ENCODE measurements at places on chromosomes 13 and 19. TPM values are rescaled to one million over a fixed set of nuclear protein-coding genes. Genes with fewer than 3 reads are reported as not detected.

- H3K4me1 ChIP-seq, result no peaks in the 10 kb centered on the region
- H3K36me3 ChIP-seq, result no peaks in the 10 kb centered on the region
- no peak overlapping the region for H3K4me3 ChIP-seq
- H3K27ac ChIP-seq, result no peak overlapping the region
- DNase-seq, result no peak
These were observed 1193.1 kb upstream of the MIR17HG start for GRCh38 chr13:90154311-90154960.

- H3K27me3 ChIP-seq, result peaks cover 36% of the 10 kb centered on the region
- DNase-seq, result no peak
- H3K4me3 ChIP-seq, result no peak overlapping the region
- H3K4me1 ChIP-seq, result peaks cover 9% of the 10 kb centered on the region
These were observed 1.2 kb downstream of the CADM4 start for GRCh38 chr19:43638214-43638994.

- no peaks in the 10 kb centered on the region for H3K4me1 ChIP-seq
- H3K27me3 ChIP-seq, result peaks cover 6% of the 10 kb centered on the region
- H3K36me3 ChIP-seq, result no peaks in the 10 kb centered on the region
These were observed 1.8 kb downstream of the ACOD1 start for GRCh38 chr13:76950101-76950500.

Gene RNASEH2B
- total RNA-seq, result 14.2 TPM

- peak; percentile 57 for DNase-seq
- peaks cover 3% of the 10 kb centered on the region for H3K27me3 ChIP-seq
- H3K27ac ChIP-seq, result no peak overlapping the region
- H3K36me3 ChIP-seq, result no peaks in the 10 kb centered on the region
These were observed 175.2 kb downstream of the PAN3 start for GRCh38 chr13:28313579-28313978.

Gene ZNF493
- 5.8 TPM for total RNA-seq

GRCh38 chr19:12639901-12640613 lies 26.5 kb downstream of the MAN2B1 start:
- no peaks in the 10 kb centered on the region for H3K27me3 ChIP-seq
- H3K27ac ChIP-seq, result no peak overlapping the region
- H3K4me3 ChIP-seq, result no peak overlapping the region
- DNase-seq, result peak; percentile 77

- no peaks in the 10 kb centered on the region for H3K27me3 ChIP-seq
- peaks cover 26% of the 10 kb centered on the region for H3K36me3 ChIP-seq
- H3K4me1 ChIP-seq, result peaks cover 12% of the 10 kb centered on the region
- peak overlapping the region; percentile 64 for H3K4me3 ChIP-seq
These were observed 11.9 kb downstream of the LTBP4 start for GRCh38 chr19:40612831-40613689.

- no peaks in the 10 kb centered on the region for H3K4me1 ChIP-seq
- H3K27ac ChIP-seq, result no peak overlapping the region
- no peaks in the 10 kb centered on the region for H3K27me3 ChIP-seq
- H3K36me3 ChIP-seq, result no peaks in the 10 kb centered on the region
These were observed 48.4 kb downstream of the ATP8A2 start for GRCh38 chr13:25420161-25420560.

Gene RFPL4A
- not detected for total RNA-seq

DNA sequence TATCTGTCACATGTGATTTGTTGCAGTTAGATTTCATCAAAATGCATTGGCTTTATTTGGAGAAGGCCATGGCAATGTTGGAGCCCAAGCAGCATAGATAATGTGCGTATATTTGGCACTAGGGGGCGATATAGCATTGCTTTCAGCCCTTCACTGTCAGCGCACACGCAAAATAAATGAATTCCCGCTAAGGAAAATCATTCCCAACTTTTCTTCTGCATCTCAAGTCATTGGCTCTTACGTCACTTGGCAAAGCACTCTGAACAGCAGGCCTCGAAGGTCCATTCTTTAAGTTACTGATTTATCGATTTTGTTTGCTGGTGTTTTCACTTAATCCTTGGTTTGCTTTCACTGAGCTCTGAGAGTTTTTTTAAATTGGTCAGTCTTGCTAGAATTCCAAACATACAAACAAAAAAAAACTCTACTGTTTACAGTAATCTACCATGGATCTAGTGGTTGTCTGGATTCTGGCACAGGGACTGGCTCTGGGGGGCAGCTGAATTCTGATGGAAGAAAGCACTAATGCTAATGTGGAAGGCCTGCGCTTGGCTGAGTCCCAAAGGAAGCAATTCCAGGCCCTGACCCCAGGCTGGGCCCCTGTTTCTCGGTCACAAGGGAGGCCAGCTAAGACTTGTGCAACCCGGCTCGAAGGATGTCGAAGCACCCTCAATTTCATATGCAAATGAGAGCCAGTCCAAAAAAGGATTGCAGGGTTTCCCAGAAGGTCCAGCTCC lies 97.7 kb upstream of the IPO5 start:
- no peak overlapping the region for H3K27ac ChIP-seq
- no peak overlapping the region for H3K4me3 ChIP-seq
- H3K36me3 ChIP-seq, result no peaks in the 10 kb centered on the region
- peak; percentile 86 for DNase-seq
- no peaks in the 10 kb centered on the region for H3K27me3 ChIP-seq
- H3K4me1 ChIP-seq, result peaks cover 6% of the 10 kb centered on the region

DNA sequence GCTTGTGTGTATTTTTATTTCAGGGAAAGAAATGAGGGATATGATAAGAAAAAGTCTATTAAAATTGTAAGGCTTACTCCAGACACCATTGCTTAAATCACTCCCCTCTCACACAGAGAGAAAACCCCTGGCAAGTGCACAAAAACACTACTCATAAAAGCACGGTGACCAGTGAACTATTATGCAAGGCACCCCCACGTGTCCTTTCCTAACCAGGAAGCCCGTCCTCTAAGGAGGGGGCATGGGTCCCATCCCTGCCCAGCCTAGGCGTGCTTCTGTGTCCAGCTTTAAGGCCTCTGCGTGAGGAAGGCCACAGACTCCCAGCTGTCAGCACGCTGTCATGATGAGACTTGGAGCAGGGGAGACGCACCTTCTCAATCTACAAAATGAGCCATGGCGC lies 83.5 kb downstream of the SLC7A1 start:
- no peak overlapping the region for H3K4me3 ChIP-seq
- peak; percentile 56 for DNase-seq
- peaks cover 4% of the 10 kb centered on the region for H3K4me1 ChIP-seq
- no peak overlapping the region for H3K27ac ChIP-seq

- no peak overlapping the region for H3K4me3 ChIP-seq
- no peaks in the 10 kb centered on the region for H3K36me3 ChIP-seq
- no peaks in the 10 kb centered on the region for H3K27me3 ChIP-seq
- no peak overlapping the region for H3K27ac ChIP-seq
- peak; percentile 97 for DNase-seq
These were observed 83.6 kb upstream of the KLF12 start for GRCh38 chr13:74217811-74218210.

DNA sequence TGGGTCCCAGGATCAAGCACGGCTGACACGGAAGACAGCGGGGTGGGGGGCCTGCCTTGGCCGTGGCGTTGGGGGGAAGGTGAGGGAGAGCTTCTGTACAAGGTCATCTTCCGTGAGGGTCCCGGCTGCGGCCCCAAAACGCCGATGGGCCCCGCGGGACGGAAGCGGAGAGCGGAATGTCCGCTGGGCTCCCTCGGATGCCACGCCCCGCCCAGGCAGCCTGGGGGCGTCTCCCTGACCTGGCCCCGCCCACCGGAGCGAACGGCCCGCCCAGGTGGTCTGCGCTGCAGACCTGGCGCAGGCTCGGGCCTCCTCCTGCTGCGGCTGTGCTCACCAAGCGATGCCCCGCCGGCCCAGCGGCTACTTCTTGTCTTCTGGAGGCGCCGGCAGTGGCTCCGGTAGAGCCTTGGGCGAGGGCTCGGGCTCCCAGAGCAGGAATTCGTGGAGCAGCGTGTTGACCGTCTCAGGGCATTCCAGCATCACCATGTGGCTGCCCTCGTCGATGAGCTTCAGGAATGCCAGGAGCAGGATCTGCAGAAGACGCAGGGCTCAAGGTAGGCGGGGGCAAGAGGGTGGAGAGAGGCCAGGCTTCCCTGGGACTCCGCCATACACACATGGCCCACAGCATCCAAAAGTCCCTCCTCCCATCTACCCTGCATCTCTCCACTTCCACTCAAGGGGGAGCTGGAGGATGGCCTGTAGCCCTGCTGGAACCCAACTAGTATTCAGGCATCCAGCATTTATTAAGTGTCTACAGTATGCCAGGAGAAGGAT lies 10.7 kb downstream of the ABHD8 start:
- H3K4me1 ChIP-seq, result peaks cover 2% of the 10 kb centered on the region
- no peaks in the 10 kb centered on the region for H3K27me3 ChIP-seq
- peak overlapping the region; percentile 44 for H3K4me3 ChIP-seq
- peaks cover 5% of the 10 kb centered on the region for H3K36me3 ChIP-seq
- H3K27ac ChIP-seq, result peak overlapping the region; percentile 93

DNA sequence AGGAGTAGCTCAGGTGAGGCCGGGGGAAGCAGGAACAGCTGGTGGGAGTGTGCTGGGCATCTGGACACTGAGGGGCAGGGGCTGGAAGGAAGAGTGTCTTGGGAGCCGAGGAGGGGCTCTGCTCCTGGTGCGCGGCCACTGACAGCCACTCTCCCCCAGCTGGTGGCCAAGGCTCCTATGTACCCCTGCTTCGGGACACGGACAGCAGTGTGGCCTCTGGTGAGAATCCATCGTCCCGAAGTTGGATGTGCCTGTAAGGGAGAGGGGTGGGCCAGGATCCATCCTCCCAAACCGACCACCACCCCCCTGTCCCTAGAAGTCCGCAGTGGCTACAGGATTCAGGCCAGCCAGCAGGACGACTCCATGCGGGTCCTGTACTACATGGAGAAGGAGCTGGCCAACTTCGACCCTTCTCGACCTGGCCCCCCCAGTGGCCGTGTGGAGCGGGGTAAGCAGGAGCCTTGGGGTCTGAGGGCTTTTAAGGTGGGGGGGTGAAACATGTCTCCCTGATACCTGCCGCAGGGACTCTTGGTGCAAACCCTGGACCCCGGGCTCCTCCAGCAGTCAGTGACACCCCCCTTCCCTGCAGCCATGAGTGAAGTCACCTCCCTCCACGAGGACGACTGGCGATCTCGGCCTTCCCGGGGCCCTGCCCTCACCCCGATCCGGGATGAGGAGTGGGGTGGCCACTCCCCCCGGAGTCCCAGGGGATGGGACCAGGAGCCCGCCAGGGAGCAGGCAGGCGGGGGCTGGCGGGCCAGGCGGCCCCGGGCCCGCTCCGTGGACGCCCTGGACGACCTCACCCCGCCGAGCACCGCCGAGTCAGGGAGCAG lies 2.0 kb upstream of the USF2 start:
- no peaks in the 10 kb centered on the region for H3K27me3 ChIP-seq
- no peak for DNase-seq
- H3K36me3 ChIP-seq, result peaks cover 15% of the 10 kb centered on the region
- H3K4me3 ChIP-seq, result peak overlapping the region; percentile 73
- peaks cover 7% of the 10 kb centered on the region for H3K4me1 ChIP-seq

GRCh38 chr19:17268754-17269153 lies 1.5 kb downstream of the BABAM1 start:
- peaks cover 17% of the 10 kb centered on the region for H3K36me3 ChIP-seq
- no peak overlapping the region for H3K4me3 ChIP-seq
- DNase-seq, result no peak
- no peaks in the 10 kb centered on the region for H3K4me1 ChIP-seq
- H3K27me3 ChIP-seq, result no peaks in the 10 kb centered on the region
- H3K27ac ChIP-seq, result no peak overlapping the region

- H3K27me3 ChIP-seq, result no peaks in the 10 kb centered on the region
- H3K36me3 ChIP-seq, result no peaks in the 10 kb centered on the region
- no peaks in the 10 kb centered on the region for H3K4me1 ChIP-seq
- no peak overlapping the region for H3K4me3 ChIP-seq
- H3K27ac ChIP-seq, result no peak overlapping the region
These were observed 92.7 kb downstream of the NALCN start for GRCh38 chr13:101323601-101324000.

- DNase-seq, result peak; percentile 60
- peaks cover 3% of the 10 kb centered on the region for H3K4me1 ChIP-seq
- no peak overlapping the region for H3K4me3 ChIP-seq
- no peak overlapping the region for H3K27ac ChIP-seq
- peaks cover 10% of the 10 kb centered on the region for H3K27me3 ChIP-seq
These were observed 16.5 kb upstream of the ATP1A3 start for GRCh38 chr19:42010245-42011126.

DNA sequence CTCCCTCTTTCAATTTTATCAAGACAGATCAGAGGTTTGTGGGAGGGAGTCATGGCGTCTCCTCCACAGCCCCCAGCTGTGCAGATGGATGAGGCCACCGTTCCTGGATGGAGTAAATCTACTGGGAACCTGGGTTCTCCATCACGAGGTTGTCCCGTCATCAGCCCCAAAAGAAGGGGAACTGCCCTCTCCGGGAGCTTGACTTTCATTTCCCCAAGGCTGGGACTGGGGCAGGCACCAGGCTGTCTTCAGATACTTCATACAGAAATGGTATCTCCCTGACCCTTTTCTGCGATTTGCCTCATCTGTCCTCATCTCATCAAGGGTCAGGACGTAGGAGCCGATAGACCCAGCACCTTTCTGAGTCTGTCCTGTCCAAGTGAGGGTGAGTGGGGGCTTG lies 9.8 kb downstream of the LILRB2 start:
- DNase-seq, result no peak
- H3K4me1 ChIP-seq, result no peaks in the 10 kb centered on the region
- no peaks in the 10 kb centered on the region for H3K36me3 ChIP-seq
- H3K27me3 ChIP-seq, result no peaks in the 10 kb centered on the region
- no peak overlapping the region for H3K4me3 ChIP-seq

DNA sequence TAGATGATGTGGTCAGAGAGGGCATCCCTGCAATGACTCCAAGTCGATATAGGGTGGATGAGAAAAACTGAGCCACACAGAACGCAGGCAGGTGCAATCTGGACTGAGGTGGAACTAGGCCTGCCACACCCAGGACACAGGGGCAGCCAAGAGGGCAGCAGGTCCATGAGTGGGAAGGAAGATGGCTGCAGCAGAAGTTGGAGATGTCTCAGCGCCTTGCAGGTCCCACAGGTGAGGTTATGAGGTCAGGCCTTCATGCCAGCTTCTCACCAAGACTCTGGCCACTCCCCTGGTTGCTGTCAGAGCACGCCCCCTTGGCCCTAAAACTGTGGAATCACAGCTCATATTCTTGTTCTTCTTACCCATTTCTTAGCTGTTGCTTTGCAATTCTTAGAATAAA lies 147.7 kb upstream of the VSTM2B start:
- H3K4me3 ChIP-seq, result no peak overlapping the region
- H3K4me1 ChIP-seq, result no peaks in the 10 kb centered on the region
- H3K27ac ChIP-seq, result no peak overlapping the region
- DNase-seq, result no peak

GRCh38 chr13:44206434-44206833 lies 167.2 kb upstream of the SERP2 start:
- no peak for DNase-seq
- no peaks in the 10 kb centered on the region for H3K4me1 ChIP-seq
- peaks cover 7% of the 10 kb centered on the region for H3K27me3 ChIP-seq
- no peak overlapping the region for H3K4me3 ChIP-seq
- no peaks in the 10 kb centered on the region for H3K36me3 ChIP-seq

DNA sequence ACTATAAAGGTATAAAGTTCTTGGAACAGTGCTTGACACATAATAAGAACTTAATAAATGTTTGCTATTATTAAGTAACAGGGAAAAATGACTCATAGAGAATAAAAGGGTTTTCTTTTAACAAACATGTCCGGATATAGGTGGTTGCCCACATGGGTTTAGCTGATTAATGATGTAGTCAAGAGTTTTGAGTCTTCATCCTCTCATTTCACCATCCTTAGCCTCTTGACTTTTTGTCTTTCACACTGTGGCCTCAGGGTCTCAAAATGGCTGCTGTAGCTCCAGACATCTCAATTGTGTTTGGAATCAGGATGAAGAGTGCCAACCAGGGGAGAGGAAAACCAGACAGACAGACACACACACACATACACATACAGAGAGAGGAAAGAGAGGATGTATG lies 97.9 kb downstream of the HSPH1 start:
- no peak overlapping the region for H3K4me3 ChIP-seq
- H3K27ac ChIP-seq, result no peak overlapping the region
- H3K4me1 ChIP-seq, result no peaks in the 10 kb centered on the region
- no peak for DNase-seq
- peaks cover 4% of the 10 kb centered on the region for H3K27me3 ChIP-seq
